ENCODE measurements at places on chromosomes 6 and 20.

- no peak for DNase-seq
Measured at GRCh38 chr20:39107741-39108140, 145.6 kb downstream of the DHX35 start.

GRCh38 chr20:9126527-9126926 is 57.6 kb downstream of the PLCB4 start:
- no peak for DNase-seq

DNA sequence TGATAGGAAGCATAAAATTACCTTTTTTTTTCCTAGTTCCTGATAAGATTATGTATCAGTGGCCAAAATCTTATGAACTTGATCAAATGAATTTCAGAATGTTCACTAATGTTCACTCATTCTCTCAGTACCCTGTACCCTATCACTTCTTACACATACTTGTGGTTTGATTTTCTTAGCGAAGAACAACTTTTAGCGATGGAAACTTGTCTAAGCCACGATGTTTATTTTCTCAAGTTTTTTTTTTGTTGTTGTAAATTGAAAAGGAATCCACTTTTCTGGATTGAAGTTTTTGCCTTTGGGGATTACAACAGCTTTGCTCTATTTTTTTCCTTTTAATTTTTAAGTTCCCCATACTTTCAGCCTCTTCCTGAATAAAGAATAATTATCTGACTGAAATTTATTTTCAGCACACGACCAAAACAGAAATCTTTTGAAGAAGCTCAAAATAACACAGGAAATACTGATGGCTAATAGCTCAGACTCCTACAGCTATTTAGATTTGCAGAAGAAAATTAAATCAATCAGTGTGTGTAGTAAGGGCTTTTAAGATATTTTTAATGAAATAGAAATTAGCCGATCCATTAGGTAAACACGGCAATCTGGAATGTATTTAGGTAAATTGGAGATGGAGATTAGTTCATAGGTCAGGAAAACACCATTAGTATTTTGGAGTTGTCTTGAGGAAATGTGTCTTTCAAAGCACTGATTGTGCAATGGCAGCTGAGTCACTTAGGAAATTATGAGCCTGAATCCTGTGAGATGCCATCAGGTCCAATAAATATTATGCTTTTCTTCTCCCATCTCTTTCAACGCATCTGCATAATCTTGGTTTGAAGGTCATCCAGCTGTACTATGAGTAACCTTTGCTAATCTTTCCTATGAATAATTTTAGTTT is 217.5 kb downstream of the GJA1 start:
- no peak for DNase-seq

- no peak for DNase-seq
Measured at GRCh38 chr6:126175251-126175650, 164.7 kb upstream of the CENPW start.

- peak; percentile 76 for DNase-seq
Measured at GRCh38 chr6:37029249-37029971, 24.0 kb downstream of the FGD2 start.

DNA sequence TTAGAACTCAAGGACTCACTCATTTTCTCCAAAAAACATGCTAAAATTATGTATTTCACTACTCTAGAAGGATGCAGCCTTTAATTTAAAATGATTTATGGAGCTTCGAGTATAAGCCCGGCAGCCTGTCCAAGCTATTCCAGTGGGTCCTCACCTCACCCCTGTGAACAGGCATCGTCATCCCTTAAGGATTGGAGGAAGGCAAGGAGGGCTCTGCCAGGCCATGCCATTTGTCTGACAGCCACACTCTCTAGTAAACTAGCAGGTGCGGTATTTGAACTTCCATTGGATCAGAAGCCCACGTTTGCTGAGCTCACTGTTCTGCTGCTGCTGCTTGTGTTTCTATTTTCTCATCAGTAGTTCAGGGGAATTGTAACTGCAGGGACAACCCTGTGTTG is 39.8 kb upstream of the NAA20 start:
- no peak for DNase-seq

DNA sequence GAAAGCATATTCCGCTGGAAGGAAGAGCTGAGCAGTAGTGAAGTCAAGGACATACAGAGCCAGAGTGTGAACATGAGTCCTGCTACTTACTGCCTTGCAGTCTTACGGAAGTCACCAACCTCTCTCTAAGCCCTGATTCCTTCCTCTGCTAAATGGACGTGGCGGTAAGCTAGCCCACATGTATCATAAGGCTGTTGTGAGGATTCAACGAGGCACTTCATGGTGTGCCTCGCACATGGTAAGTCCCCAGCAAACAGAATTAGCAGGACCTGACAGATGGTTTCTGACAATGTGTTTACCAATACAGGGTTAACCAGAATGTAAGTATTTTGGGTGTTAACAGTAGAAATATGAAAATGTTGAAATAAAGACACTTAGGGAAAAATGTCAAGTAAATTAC is 93.2 kb downstream of the IRF4 start:
- no peak for DNase-seq

DNA sequence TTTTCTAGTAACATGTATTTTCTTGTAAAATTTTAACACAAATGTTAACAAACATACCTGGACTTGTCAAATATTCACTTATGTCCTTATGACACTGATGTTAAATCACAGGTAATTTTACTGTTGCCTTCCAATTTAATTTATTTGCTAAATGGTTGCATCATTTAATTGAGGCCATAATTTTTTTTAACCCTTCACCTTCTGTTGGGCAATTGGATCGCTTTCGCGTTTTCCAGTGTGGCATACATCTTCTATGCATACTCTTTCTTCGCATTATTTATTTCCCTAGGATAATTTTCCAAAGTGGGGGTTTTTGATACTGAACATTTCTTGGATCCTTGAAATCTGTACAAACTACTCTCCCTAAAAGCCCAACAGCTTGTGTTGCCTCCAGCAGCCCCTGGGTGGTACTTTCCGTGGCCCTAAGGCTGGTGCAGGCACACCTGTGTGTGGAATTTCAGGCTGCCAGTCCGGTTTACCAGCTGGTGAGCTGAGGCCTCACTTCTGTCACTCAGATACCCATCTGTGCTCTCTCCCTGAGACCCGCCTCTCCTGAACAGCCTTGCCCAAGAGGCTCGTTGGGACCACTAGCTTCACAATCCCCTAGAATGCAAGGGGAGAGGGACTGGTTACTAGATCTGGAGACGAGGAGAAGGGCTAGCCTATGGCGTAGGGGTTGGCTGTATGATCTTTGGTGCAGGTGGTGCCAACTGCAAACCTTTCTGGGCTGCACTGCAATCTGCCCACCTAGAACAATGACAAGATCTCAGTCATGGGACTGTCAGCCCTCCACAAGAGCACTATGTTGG is 11.2 kb upstream of the C20orf144 start:
- DNase-seq = peak; percentile 53

- no peak for DNase-seq
Measured at GRCh38 chr6:95882371-95882770, 133.4 kb upstream of the FUT9 start.

- no peak for DNase-seq
Measured at GRCh38 chr6:16438718-16439591, 200.6 kb downstream of the GMPR start.

- DNase-seq = no peak
Measured at GRCh38 chr20:34921436-34921835, 34.2 kb downstream of the GSS start.

DNA sequence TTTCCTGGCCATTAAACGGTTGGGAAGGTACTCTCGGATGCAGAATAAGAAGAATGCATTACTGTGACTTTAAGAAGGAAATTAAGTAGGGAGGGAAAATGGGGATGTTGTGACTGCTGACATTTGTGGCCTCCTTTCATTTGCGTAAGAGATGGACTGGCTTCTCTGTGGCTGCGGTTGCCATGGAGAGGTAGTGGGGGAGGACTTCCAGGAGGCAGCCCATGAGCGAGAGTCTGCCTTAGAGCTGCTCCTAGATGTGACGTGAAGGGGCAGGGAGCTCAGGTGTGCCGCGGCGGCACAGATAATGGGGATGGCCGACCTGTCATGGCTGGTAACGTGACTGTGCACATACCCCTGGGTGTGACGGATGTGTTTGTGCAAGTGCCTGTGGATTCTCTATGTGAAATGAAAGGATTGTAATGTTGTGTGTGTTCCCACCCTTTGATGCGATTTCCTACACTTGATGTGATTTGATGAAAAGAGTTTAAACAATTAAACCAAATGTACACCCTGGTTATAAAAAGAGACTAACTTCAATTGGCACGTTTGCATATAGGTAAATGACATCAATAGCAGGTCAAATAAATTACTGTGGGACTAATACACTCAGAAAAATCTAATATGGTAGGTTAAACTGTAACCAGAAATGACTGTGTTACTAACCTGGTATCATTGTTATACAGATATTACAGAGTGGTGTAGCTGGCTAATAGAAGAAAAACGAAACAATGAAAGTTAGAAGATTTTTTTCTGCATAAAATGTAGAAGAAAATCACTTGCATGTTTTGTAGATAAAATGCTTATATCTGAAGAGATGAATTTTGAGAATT is 48.9 kb downstream of the HIVEP1 start:
- peak; percentile 84 for DNase-seq

DNA sequence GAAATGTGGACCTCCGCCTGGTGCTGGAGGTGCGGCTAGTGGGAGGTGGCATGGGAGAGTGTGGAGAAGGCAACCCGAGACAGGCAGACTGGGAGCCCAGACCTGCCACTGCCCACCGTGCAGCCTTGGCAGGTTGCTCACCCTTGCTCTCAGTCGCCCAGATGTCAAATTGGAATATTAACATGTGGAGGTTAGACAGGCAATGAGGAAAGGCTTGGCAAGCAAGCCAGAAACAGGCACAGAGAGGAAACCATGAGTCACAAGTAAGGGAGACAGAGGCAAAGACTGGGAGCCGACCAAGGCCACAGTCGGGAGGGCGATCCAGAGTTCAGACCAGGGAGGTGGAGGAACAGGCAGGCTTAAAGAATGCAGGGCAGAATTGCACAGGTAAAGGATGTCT is 178.2 kb downstream of the FOXC1 start:
- no peak for DNase-seq

GRCh38 chr20:62365814-62366369 is 1.2 kb downstream of the LAMA5 start:
- DNase-seq = peak; percentile 45
